Dermis microvascular lymphatic vessel endothelial cell (primary cell): ENCODE measurements at places on chromosomes 13 and 19. TPM values are rescaled to one million over a fixed set of nuclear protein-coding genes. Genes with fewer than 3 reads are reported as not detected.

The MPND gene
- total RNA-seq, result 5.8 and 8.7 TPM in 2 replicates

The TLE2 gene
- 2.7 and 24.9 TPM in 2 replicates for total RNA-seq

The CD33 gene
- total RNA-seq, result under 0.01 TPM in 1 of 2 replicates, not detected in the other

The ZNF426 gene
- total RNA-seq, result 15.9 and 17.7 TPM in 2 replicates

The ADGRE3 gene
- total RNA-seq, result not detected in 2 replicates

The SHISA7 gene
- not detected in 2 replicates for total RNA-seq

The MARK4 gene
- total RNA-seq, result 7.4 and 19.8 TPM in 2 replicates

DNA sequence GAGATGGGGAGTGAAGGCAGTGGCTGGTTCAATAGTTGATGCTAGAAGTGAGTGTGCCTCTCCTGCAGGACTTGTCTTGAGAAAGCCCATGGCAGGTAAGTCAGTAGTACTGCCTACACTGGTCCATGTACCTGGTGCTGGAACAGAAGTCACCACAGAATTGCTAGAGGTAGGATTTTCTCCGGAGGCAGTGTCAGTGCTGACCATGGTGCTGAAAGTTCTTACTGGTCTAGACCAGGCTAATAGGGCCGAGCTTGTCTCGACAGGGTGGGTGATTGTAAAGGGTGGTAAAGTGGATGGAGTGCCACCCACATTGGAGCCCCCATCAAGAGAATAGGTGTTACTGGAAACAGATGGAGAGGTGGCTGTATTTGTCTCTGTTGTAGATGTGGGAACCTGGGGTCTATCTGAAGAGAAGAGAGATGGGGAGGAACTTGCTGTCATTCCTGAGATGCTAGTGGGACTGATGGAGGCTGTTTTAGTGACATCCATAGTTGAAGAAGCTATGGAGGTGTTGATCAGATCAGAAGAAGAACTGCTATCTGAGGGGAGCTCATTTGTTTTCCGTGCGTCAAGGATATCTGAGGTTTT, 36.6 kb downstream of the MUC16 start:
- peak; percentile 13 for DNase-seq

GRCh38 chr19:51079481-51080110, 3.1 kb downstream of the KLK14 start:
- DNase-seq, result peak; percentile 5

DNA sequence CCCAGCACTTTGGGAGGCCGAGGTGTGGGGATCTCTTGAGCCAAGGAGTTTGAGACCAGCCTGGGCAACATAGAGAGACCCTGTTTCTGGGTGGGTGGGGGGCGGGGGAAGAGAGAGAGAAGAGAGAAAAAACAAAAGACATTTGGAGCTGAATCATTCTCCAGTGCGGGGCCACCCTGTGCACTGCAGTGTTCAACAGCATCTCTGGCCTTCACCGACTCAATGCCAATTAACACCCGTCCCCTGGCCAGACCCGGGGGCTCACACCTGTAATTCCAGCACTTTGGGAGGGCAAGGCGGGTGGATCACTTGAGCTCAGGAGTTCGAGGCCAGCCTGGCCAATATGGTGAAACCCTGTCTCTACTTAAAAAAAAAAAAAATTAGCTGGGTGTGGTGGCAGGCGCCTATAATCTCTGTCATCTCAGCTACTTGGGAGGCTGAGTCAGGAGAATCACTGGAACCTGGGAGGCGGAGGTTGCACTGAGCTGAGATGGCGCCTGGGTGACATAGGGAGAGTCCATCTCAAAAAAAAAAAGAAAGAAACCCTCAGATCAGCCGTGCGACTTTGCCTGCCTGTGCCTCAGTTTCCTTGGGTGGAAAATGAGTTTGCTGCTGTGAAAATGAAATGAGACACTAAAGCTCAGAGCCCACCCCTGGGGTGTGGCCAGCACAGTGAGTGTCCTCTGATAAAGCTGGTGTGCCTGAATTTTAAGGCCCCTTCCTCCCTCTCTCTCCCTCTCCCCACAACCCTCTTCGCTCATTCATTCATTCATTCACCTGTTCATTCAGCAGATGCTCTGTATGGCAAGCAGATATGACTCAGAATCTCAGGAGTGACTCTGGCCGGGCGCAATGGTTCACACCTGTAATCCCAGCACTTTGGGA, 6.4 kb downstream of the KLF2 start:
- peak; percentile 35 for DNase-seq

DNA sequence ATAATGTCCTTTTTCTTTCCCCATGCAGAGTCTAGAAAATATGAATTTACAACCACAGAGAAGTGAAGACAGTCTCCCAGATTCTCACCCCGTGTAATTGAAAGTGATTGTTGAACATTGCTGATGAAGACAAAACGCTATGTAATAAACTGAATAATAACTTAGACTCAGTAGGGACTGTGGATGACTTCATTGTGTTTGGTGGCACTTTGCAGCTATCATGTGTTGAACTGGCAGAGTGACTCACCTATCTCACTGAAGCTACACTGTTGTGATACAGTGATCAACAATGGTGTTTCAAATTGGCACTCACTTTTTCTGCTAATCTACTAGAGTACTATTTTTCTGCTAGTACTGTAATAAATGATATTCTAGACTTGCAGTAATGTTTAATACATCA, 261.3 kb downstream of the DACH1 start:
- no peak for DNase-seq

- DNase-seq, result no peak
These were observed 120.7 kb upstream of the SERP2 start for GRCh38 chr13:44252938-44253337.

GRCh38 chr19:39017026-39017425, 15.3 kb downstream of the FBXO27 start:
- no peak for DNase-seq

DNA sequence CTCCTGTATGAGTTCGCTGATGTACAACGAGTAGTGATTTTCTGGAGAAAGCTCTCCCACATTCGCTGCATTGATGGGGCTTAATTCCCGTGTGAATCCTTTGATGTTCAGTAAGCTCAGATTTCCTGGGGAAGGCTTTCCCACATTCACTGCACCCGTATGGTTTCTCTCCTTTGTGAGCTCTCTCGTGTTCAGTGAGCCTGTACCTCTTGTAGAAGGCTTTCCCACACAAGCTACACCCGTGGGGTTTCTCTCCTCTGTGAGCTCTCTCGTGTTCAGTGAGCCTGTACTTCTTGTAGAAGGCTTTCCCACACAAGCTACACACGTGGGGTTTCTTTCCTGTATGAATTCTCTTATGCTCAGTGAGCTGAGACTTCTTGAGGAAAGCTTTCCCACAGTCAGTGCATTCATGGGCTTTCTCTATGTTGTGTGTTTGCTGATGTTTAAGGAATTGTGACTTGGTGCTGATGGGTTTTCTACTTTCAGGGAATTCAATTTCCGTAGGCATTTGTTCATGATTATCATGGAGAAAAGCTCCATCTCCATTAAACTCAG, 3.5 kb upstream of the ZNF577 start:
- DNase-seq, result no peak

DNA sequence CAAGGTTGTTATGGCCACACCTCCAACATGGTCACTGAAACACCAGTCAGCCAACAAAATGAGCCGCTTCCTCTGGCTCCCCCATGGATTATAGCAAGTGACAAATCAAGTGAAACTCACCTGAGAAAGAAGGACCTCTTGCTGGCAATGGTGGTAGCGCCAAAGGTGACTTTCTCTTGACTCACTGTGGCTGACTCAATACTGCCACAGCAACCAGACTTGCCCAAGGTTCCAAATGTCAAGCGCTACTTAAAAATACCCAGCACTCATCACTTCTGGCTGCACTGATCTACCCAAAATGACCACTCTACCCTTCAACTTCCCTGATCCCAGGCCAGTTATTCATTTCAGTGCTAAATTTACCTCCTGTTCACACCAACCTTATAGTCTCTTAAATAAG, 495.5 kb downstream of the FOXO1 start:
- DNase-seq, result no peak

GRCh38 chr19:46659151-46660007, 1.6 kb downstream of the DACT3 start:
- no peak for DNase-seq

GRCh38 chr19:55703790-55704215, 28.8 kb downstream of the EPN1 start:
- peak; percentile 32 for DNase-seq

DNA sequence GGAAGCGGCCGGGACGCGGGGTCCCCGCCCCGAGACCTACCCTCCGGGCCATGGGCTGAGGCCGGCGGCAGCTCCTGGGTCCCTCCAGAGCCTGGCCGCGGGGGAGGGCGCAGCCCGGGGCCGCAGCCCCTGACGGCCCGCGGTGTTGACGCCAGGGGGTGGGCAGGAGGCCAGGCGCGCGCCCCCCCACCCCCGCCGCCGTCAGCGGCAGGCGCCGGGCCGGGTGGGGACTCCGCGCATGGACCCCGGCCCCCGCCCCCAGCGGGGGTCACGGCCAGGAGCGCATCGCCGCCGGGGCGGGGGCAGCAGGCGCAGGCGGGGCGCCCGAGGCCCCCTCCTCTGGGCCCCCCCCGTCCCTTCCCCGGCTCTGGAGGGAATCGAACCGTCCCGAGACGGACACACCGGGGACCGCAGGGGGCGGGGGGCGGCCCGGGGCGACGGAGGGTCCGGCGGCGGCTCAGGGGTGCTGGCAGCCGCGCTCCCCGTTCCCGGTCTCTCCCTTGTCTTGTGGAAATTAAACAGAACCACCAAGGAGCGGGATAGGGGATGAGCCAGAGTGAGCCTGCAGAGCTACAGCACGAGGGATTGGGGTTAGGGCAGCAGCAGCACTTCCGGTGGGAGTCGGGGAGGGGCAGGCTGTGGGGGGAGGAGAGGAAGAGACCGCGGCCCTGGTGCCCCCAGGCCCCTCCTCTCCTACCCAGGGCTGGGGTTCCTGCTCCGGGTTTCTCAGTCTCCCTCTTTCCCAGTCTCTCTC, at the start of gene MEIS3:
Gene MEIS3, minus strand, starts transcription at position 498 of the 754 bp plus-strand sequence. Its CDS starts 446 bp downstream, at position 52.
- no peak for DNase-seq

- DNase-seq, result no peak
These were observed at the start of gene RNF225 for GRCh38 chr19:58395220-58395978. TSS of gene RNF225 (plus strand) at chr19:58395656. CDS start at chr19:58396090, 434 bp downstream.

DNA sequence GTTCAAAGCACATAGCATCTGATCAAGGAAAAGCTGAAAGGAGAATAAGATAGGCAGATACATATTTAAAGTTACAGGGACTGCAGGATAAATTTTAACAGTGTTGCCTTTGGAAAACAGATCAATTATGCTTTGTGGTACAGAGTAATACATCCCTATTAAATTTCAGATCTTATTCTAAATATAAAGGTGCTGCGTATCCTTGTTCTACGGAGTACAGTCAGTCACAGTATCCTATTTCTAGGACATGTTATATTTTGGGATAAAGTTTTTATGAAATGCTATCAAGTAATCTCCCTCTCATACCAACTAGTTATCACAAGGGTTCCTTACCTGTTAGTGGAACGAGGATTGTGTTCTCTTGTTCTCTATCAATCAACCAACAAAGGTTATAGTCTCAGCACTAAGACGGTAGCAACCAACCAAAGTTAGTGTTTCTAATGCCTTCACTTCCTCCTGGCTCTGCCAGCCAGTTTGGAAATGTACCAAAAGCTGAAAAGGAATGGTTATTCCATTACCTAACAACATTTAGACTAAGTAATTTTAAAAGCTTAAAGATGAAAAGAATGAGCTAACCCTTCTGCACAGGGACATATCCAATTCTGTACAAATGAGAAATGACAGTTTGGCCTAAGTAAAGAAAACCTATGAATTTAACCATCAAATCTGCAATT, 35.2 kb downstream of the TSC22D1 start:
- no peak for DNase-seq

GRCh38 chr13:113105032-113105920, at the start of gene F7:
TSS of gene F7 (plus strand) at chr13:113105791. CDS start at chr13:113105842, 51 bp downstream.
- DNase-seq, result no peak

DNA sequence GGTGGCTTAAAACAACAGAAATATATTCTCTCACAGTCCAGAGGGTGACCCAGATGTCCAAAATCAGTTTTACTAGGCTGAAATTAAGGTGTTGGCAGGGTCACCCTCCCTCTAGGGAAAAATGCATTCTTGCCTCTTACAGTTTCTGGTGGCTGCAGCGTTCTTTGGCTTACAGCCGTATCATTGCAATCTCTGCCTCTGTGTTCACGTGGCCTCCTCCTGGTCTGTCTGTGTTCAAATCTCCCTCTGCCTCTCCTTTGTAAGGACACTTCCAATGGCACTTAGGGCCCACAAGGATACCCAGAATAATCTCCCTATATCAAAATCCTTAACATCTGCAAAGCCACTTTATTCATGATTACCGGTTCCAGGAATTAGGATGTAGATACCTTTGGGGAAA, 21.1 kb downstream of the KCTD12 start:
- no peak for DNase-seq

GRCh38 chr13:43994999-43995859, 115.5 kb downstream of the LACC1 start:
- peak; percentile 3 for DNase-seq

DNA sequence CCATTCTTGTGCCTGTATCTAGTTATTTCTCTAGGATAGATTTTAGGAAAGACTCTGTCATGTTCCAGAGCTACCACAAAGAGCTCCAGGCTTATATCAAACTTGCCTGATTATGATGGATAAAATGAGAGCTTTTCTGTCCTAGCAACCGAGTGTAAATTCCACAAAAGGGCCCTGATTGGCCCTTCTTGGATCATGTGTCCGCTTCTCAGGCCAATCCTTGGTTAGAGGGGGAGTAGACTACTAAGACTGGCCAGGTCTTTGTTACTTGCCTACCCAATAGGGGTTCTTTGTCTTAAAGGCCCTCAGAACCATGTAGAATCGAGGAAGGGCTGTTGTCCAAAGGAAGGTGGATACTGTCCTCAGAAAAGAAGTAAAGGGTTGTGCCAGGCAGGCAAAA, 2.4 kb downstream of the DHX34 start:
- DNase-seq, result no peak

- no peak for DNase-seq
These were observed 1.1 kb upstream of the FARP1 start for GRCh38 chr13:98141509-98142379.

DNA sequence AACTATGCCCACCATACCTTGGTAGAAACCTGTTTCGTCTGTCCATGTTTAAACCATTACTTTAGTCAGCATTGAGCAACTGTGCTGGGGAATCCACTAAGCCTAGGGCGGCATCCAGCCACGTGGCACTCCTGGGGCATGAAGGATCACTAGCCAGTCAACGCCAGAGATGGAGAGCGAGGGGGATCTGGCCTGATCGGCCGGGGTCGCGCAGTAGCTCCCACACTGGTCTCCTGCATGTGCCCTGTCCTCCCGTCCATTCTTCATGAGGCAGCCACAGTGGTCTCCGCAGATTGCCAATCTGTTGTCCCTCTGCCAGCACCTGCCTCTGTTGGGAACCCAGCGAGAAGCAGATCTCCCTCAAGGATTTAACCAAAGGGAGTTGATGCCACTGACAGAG, 109.4 kb downstream of the DPF1 start:
- DNase-seq, result no peak

DNA sequence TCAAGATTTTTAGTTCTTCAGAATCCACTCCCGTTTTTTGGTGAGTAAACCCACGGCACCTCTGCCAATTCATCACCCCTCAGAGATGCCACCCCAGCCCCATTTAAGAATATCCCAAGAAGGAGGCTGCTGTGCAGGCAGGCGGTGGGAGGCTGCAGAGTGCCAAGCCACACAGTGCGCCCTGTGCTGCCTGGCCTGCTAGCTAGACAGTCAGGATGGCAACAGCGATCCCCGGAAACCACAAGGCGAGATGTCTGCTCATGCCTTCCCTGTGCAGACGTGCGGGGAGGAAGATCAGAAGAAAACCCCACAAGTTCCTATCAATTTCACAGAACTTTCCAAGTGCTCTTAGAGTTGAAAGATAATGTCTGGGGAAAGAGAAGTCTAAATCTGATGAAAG, 64.8 kb upstream of the GPR183 start:
- DNase-seq, result no peak

GRCh38 chr13:86946734-86947133, 724.4 kb upstream of the SLITRK5 start:
- DNase-seq, result no peak
